HS-5 (cell line): ENCODE measurements at places on chromosomes 3 and 15.

- DNase-seq = no peak
Measured at GRCh38 chr15:85759376-85759775, 35.3 kb downstream of the KLHL25 start.

- no peak for DNase-seq
Measured at GRCh38 chr3:46586738-46587246, 20.7 kb upstream of the LRRC2 start.

GRCh38 chr3:159941038-159942000 lies 47.3 kb upstream of the IL12A start:
- DNase-seq = no peak

DNA sequence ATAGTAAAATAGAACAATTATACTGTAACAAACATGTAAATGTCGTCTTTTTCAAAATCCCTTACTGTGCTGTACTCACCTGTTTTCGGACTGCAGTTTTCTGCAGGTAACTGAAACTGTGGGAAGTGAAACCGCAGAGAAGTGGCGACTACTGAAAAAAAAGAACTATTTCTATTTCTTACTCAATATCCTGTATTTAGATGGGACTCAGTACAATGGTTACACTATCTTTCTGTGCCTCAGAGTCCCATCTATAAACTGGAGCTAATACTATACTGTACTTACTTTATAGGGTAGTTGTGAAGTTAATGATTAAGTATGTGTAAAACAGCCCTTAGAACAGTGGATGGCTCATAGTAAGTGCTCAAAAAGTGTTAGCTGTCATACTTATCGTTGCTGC lies 14.3 kb upstream of the P2RY12 start:
- no peak for DNase-seq

- no peak for DNase-seq
Measured at GRCh38 chr3:170488802-170489201, 70.1 kb downstream of the CLDN11 start.

DNA sequence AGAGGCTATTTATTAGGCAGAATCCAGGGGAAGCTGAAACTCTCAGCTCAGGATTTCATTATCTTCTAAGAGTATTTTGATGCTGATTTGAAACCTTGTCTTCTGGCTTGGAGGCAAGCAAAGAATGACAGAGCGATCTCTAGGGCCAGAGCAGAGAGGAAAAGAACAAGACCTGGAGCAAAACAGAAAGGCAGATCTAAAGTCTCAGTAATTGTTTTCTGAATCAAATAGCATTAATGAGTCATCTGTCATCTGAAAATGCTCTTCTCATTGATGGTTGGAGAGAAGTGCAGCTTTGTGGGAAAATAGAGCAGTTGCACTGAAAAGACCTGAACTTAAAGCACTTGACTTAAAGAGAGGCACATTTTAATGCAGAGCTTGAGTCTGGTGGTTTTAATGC lies 385.9 kb downstream of the RAP2B start:
- DNase-seq = no peak

DNA sequence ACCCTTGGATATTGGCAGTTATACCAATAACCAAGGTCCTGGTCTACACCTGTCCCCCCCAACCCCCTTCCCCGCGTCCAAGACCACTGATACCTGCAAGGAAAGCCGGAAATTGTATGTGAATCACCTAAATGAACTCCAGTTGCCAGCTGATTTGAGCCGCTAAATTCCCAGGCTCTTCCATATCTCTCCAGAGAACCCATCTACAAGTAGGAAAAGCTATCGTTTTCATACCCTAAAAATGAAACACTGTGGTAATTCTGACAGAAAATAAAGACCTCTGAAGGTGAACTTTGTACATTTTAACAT lies 114.2 kb upstream of the ICE2 start:
- no peak for DNase-seq

GRCh38 chr3:123807820-123808219 lies 76.3 kb downstream of the MYLK start:
- DNase-seq = no peak

DNA sequence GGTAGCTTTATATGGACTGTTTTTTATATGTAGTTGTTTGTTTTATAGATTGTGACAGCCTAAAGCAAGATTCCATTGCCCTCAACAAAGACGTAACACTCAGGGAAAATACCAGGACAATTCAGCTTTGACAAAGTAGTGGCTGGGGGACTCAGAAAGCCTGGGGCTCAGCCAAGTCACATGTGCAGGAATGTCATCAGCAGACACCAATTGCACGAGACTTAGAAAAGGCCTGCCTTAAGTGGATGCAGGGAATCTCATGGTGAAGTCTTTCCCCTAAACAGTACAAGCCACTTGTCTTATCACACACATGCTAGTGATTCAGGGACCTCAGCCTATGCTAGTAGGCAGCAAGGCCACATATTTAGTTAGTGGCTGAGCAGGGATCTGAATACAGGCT lies 381.8 kb upstream of the THBS1 start:
- DNase-seq = no peak

GRCh38 chr15:29670266-29670665 lies 152.0 kb downstream of the TJP1 start:
- no peak for DNase-seq
